Activated T-cell treated with anti-CD3 and anti-CD28 coated beads, Interleukin-2, amount 50 U/mL, for 72 hours (primary cell): ENCODE measurements at places on chromosomes 5 and 9. TPM values are rescaled to one million over a fixed set of nuclear protein-coding genes. Genes with fewer than 3 reads are reported as not detected.

- H3K4me1 ChIP-seq = peaks cover 12% of the 10 kb centered on the region
- peaks cover 3% of the 10 kb centered on the region for H3K36me3 ChIP-seq
- H3K27me3 ChIP-seq = peaks cover 51% of the 10 kb centered on the region
- no peak overlapping the region for H3K4me3 ChIP-seq
- DNase-seq = no peak
Measured at GRCh38 chr5:160367261-160367660, 3.2 kb downstream of the C1QTNF2 start.

EDIL3 gene
- total RNA-seq = not detected

ABO gene
- total RNA-seq = not detected

GRCh38 chr5:68519143-68519542 lies 303.6 kb downstream of the PIK3R1 start:
- no peaks in the 10 kb centered on the region for H3K4me1 ChIP-seq
- H3K27me3 ChIP-seq = no peaks in the 10 kb centered on the region
- H3K27ac ChIP-seq = no peak overlapping the region
- no peak for DNase-seq

DNA sequence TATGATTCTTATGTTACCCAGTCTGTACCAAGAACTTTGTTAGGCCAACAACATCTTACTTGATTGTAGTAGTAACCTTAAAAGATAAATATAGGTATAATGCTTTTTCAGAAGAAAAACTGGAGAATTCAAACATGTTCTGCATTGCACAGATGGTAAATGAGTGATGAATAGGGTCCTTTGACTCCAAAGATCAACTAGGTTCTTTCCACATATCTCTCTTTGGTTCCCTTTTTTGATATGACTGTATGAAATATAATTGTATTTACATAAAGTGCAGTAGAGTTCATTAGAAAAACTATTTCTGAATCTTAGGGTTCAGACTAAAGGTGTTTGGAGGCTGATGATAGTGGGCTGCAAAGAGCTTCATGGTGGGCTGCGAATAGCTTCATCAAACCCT lies 150.5 kb upstream of the CDKN2B start:
- H3K36me3 ChIP-seq = no peaks in the 10 kb centered on the region
- H3K27ac ChIP-seq = no peak overlapping the region
- no peak for DNase-seq
- peaks cover 10% of the 10 kb centered on the region for H3K4me1 ChIP-seq
- H3K4me3 ChIP-seq = no peak overlapping the region

DNA sequence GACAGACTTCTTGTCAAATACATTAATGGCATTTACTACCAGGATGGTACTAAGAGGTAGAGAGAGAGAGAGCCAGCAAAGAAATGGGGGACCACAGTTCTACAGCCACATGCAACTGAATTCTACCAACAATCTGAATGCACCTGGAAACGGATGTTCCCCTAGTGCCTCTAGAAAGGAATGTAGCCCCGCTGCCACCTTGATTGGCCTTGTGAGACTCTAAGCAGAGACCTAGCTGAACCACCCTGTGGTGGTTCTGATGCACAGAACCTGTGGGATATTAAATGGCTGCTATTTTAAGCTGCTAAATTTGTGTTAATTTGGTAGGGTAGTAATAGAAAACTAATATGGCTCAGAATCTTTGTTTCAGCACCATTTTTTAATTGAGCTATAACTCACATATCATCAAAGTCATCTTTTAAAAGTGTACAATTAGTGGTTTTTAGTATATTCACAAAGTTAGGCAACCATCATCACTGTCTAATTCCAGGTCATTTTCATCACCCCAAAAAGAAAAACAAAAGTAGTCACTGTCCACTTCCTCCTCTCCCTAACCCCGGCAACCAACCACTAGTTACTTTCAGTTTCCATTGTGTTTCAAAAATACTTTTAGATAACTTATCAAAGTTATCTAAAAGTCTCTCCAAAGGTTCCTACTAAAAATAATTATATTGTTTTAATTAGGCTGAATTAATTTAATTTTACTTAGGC lies 51.7 kb downstream of the CPLANE1 start:
- H3K4me3 ChIP-seq = peak overlapping the region; percentile 67
- H3K4me1 ChIP-seq = peaks cover 19% of the 10 kb centered on the region
- peaks cover 2% of the 10 kb centered on the region for H3K36me3 ChIP-seq
- H3K27me3 ChIP-seq = no peaks in the 10 kb centered on the region
- H3K27ac ChIP-seq = peak overlapping the region; percentile 92

ENTPD8 gene
- not detected for total RNA-seq

DNA sequence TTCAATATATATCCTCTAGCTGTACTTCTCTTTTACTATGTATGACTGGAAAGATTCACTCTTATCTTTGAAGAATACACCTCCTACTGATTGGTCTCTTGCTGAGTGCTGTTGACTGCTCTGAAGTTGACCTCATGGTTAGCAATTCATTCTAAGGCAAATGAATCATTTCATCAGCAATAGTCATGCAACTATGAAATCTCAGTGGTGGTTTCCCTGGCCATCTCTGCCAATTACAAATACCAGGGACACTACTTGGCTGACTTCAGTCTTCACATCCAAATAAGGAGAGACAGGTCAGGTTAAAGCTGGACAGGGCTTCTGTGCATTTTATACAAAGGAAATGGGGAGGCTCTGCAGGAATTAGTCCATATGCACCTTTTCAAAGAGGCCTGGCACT lies 333.5 kb upstream of the ACTBL2 start:
- H3K4me1 ChIP-seq = no peaks in the 10 kb centered on the region
- H3K27me3 ChIP-seq = no peaks in the 10 kb centered on the region
- no peak overlapping the region for H3K27ac ChIP-seq
- H3K4me3 ChIP-seq = no peak overlapping the region
- H3K36me3 ChIP-seq = no peaks in the 10 kb centered on the region

GRCh38 chr5:133041910-133042309 lies 9.9 kb upstream of the HSPA4 start:
- H3K27ac ChIP-seq = no peak overlapping the region
- no peak overlapping the region for H3K4me3 ChIP-seq
- no peaks in the 10 kb centered on the region for H3K27me3 ChIP-seq
- no peaks in the 10 kb centered on the region for H3K36me3 ChIP-seq
- H3K4me1 ChIP-seq = no peaks in the 10 kb centered on the region
- no peak for DNase-seq

PCDH12 gene
- 0.31 TPM for total RNA-seq

ATOSB gene
- total RNA-seq = 8.3 TPM

GRCh38 chr5:177458912-177459350 lies 12.3 kb downstream of the PRR7 start:
- peaks cover 6% of the 10 kb centered on the region for H3K36me3 ChIP-seq
- no peak overlapping the region for H3K4me3 ChIP-seq
- no peak for DNase-seq
- H3K27ac ChIP-seq = no peak overlapping the region
- H3K4me1 ChIP-seq = peaks cover 35% of the 10 kb centered on the region
- H3K27me3 ChIP-seq = no peaks in the 10 kb centered on the region

DNA sequence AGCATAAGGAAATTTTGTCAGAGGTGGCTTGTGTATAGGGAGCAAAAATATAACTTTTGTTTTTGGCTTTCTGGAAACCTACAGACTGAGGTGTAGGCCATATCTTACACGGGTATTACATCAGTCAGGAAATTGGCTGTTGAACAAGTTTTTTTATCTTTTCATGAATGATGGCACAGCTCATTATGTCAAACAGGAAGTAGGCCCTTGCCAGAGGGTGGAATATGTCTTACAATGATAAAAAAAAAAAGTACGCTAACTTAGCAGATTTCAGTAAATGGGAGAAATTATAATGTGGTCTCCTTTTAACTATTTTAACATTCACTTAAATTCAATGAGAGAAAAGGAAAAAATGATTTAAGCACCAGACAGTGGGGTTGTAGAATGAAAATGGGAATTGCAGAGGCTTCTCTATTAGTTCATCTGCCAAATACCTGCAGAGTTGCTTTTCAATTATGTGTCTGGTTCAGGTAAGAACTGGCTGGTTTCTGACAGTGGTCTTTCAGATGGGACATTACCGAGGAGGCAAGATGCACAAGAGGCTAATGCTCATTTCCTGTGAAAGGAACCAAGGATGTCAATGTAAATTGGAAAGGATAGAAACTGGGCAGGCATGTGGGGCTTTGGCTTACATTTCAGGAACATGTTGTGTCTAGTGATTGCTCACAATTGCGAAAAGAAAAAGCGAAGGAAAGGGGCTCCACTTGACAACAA lies 169.9 kb downstream of the NNT start:
- H3K36me3 ChIP-seq = no peaks in the 10 kb centered on the region
- no peak for DNase-seq
- peak overlapping the region; percentile 98 for H3K27ac ChIP-seq
- peak overlapping the region; percentile 46 for H3K4me3 ChIP-seq
- H3K4me1 ChIP-seq = peaks cover 34% of the 10 kb centered on the region
- peaks cover 33% of the 10 kb centered on the region for H3K27me3 ChIP-seq

GRCh38 chr5:153447534-153447933 lies 42.9 kb upstream of the GRIA1 start:
- no peak overlapping the region for H3K4me3 ChIP-seq
- H3K4me1 ChIP-seq = no peaks in the 10 kb centered on the region
- DNase-seq = no peak
- H3K27ac ChIP-seq = no peak overlapping the region

- H3K4me3 ChIP-seq = no peak overlapping the region
- DNase-seq = no peak
- no peak overlapping the region for H3K27ac ChIP-seq
- H3K27me3 ChIP-seq = no peaks in the 10 kb centered on the region
- H3K36me3 ChIP-seq = peaks cover 2% of the 10 kb centered on the region
- no peaks in the 10 kb centered on the region for H3K4me1 ChIP-seq
Measured at GRCh38 chr5:103973669-103974068, 411.1 kb upstream of the NUDT12 start.

- H3K36me3 ChIP-seq = peaks cover 5% of the 10 kb centered on the region
- no peak overlapping the region for H3K4me3 ChIP-seq
- DNase-seq = no peak
- H3K27ac ChIP-seq = no peak overlapping the region
- peaks cover 9% of the 10 kb centered on the region for H3K27me3 ChIP-seq
- peaks cover 62% of the 10 kb centered on the region for H3K4me1 ChIP-seq
Measured at GRCh38 chr5:6830643-6831239, 117.5 kb downstream of the TENT4A start.

DNA sequence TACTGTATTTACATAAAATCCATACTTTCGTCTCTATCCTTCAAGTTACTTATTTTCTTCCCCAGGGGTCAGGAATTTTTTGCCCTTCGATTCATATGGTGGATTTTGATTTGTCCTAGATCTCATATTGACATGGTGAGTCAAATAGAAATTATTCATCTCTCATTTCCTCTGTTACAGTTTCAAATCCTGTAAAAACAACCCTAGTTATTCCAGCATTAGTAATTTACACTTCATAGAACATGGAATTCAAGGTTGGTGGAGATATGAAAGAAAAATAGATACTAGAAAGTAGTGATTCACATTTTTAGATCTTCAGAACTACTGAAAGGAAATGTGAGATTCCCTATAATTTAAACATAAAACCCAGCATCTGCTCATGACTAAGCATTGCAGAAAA lies 1331.0 kb upstream of the CDH9 start:
- H3K27me3 ChIP-seq = no peaks in the 10 kb centered on the region
- H3K4me3 ChIP-seq = no peak overlapping the region
- no peaks in the 10 kb centered on the region for H3K4me1 ChIP-seq
- H3K36me3 ChIP-seq = no peaks in the 10 kb centered on the region

CDX1 gene
- total RNA-seq = not detected

DNA sequence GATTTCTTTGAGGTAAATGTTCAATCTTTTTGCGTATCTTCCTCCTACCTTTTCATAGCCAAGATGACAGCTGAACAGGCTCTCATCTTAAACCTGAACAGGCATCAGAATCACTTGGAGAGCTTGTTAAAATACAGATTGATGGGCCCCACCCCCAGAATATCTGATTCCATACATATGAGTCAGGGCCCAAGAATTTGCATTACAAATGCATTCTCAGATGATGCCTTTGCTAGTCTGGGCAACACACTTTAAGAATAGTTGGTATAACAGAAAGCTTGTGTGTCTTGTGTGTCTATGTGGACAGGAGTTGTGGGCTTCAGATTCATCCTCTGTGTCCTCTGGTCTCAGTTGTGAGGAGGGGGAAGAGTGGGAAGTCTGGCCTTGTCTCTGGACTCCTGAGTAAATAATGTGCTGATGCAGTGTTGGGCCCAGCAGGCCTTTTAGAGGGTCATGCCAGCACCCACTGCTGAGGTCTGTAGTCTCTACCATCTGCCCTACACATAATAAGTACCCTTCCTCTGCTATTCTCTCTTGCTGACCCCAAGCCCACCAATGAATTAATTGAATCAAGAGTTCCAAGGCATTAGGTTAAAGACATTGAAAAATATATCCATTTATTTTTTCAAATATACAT lies 43.1 kb downstream of the PTCD2 start:
- H3K4me1 ChIP-seq = peaks cover 3% of the 10 kb centered on the region
- peaks cover 13% of the 10 kb centered on the region for H3K36me3 ChIP-seq
- no peaks in the 10 kb centered on the region for H3K27me3 ChIP-seq
- no peak overlapping the region for H3K27ac ChIP-seq
- no peak for DNase-seq
- no peak overlapping the region for H3K4me3 ChIP-seq

NOXA1 gene
- total RNA-seq = 1.8 TPM

- H3K36me3 ChIP-seq = no peaks in the 10 kb centered on the region
- no peak overlapping the region for H3K4me3 ChIP-seq
- peak; percentile 29 for DNase-seq
- H3K27me3 ChIP-seq = no peaks in the 10 kb centered on the region
- no peak overlapping the region for H3K27ac ChIP-seq
Measured at GRCh38 chr9:33416996-33417395, 14.6 kb upstream of the AQP7 start.

DNA sequence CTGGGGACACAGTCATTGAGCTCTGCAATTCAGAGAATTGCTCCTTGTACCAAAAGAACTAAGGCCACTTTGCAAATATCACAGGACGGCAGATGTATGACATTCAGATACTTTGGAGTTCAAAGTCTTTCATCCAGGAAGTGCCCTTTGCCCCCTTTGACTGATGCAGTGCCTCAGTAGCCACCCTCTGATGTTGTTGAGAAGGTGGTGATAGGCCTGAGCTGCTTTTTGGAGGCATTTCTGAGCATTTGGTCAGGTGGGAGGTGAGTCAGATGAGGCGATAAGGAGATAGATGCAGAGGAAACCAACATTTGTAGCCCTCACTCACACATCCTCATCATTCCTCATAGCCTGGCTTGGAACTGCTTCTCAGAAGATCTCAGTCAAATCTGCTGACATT lies 63.4 kb downstream of the ANGPTL2 start:
- H3K36me3 ChIP-seq = no peaks in the 10 kb centered on the region
- no peak overlapping the region for H3K4me3 ChIP-seq
- DNase-seq = no peak
- peaks cover 19% of the 10 kb centered on the region for H3K4me1 ChIP-seq
- no peak overlapping the region for H3K27ac ChIP-seq
- no peaks in the 10 kb centered on the region for H3K27me3 ChIP-seq

- H3K4me3 ChIP-seq = no peak overlapping the region
- H3K27ac ChIP-seq = peak overlapping the region; percentile 72
- DNase-seq = no peak
- peaks cover 14% of the 10 kb centered on the region for H3K4me1 ChIP-seq
Measured at GRCh38 chr5:96753848-96754247, 53.9 kb downstream of the ERAP1 start.

ALDOB gene
- total RNA-seq = not detected
